ENCODE measurements at places on chromosomes 13 and 19.

GRCh38 chr13:43475140-43475539, 311.6 kb downstream of the ENOX1 start:
- no peak for DNase-seq

GRCh38 chr13:112679381-112679780, 10.5 kb upstream of the ATP11A start:
- DNase-seq: no peak

DNA sequence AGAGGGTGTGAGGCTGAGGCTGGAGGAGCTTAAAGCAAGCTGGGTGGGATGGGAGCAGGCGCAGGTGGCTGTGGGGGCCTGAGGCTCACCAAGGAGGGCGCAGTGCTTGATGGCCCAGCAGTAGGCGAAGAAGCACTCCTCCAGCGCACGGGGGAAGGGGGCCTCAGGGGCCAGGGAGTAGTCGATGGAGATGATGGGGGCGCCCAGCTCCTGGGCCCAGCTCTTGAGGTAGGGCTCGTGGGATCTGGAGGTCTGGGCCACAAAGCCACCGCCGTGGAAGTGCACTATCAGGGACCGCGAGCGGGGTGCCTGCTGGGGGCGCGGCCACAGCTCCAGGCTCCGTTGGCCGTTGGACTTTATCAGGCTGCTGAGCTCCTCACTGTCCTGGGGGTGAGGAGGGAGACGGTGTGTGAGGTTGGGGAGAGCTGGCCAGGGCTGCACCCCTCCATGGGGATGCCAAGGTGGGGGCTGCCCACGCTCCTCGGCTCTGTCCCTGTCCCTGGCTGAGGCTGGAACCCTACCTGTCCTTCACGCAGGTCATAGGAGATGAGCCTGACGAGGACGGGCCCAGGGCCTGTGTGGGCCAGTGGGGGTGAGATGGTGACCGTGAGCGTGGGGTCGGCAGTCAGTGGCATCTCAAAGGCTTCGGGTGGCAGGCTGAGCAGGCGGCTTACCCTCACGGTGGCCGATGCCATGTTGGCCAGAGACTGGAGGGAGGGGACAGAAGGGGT, 17.2 kb upstream of the CNFN start:
- DNase-seq: no peak

DNA sequence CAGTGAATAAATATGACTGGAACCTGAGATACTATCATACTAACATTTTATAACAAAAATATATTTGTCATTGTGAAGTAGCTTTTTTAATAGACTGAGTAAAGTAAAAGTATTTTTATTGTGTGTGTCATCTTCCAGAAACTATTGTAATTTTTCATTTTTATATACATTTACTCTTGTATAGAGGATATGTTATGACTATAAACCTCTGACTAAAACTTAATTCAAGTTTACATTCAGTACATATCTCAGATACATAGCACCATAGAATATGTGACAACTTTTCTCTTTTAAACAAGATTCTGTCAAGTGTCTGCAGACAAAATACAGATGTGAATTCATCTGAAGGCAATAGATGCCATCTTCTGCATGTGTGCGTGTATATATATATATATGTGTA, 704.3 kb downstream of the SLITRK1 start:
- no peak for DNase-seq

DNA sequence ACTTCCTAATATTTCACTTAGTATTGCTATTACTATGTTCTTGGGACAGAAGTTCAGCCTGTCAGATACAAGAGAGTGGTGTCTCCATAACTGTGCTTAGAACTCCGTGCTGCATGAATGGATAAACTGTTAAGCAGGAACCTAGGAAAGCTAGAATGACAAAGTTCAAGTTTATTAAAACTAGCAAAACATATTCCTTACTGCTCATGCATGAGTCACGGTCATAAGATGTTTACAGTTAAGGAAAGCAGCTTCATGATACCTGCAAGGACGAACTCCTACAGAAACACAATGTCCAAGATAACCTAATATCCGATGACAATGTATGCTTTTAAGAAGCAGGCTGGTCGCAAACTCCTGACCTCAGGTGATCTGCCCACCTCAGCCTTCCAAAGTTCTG, 6.0 kb upstream of the ZNF765 start:
- DNase-seq: no peak

- peak; percentile 86 for DNase-seq
Measured at GRCh38 chr19:46784262-46785053, 3.9 kb downstream of the SLC1A5 start.

DNA sequence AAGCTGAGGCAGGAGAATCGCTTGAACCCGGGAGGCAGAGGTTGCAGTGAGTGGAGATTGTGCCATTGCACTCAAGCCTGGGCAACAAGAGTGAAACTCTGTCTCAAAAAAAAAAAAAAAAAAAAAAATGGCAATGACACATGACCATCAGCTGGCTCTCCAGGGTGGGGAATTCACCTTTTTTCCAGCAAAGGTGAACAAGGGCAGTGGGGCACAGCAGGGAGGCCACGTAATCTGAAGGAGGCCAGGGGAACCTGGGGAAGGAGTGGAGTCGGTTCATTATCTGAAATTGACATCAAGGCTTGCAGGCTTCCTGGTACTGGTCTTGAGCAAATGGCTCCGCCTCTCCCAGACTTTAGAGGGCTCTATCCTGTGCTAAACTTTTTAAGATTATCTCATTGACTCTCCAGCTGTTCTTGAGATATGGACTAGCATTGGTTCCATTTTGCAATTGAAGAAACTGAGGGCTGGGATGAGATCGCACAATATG, 28.1 kb downstream of the KEAP1 start:
- no peak for DNase-seq

DNA sequence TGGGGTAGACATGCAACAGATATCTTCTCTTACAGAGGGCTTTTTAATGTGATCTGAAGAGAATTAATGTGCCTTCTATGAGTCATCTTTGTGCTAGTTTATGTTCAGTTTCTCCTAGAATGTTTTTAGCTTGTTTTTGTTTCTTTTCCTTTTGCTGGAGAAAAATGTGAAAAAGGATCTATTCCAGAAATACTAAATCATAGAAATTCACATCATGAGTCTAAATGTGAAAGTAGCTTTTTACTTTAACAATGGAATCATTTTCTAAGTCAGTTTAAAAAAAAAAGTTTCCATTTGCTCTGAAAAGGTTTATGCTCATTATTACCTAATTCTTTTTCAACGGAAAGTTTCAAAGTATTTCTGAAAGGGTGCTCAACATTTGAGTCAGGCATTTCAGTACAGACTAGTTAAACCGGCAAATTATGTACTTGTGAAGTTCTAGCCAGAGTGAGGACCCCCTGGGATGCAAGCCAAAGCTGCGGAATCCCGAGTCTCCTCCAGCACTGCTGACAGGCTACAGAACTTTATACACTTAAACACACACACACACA, 72.9 kb downstream of the SPATA13 start:
- no peak for DNase-seq

GRCh38 chr19:38713227-38713649, 31.0 kb downstream of the CAPN12 start:
- DNase-seq: no peak

DNA sequence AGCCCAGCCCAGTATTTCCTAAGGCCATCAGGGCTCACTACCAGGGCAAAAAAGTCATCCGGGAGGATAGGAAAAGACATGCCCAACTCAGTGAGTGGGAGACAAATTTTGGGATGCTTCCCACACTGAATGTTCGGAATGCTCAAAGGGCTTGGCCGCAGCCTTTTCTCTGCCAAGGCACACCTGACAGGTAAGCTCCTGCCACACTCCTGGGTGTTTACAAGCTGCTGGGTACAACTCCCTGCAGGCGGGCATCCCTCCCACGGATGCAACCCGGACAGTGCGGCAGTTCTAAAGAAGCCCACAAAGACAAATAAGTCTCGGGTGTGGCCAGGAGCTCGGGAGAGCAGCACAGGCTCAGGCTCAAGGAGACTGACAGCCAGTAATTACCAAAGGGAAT, 28.1 kb downstream of the SLC7A1 start:
- DNase-seq: no peak

- DNase-seq: no peak
Measured at GRCh38 chr19:29757551-29757950, 42.5 kb upstream of the C19orf12 start.

DNA sequence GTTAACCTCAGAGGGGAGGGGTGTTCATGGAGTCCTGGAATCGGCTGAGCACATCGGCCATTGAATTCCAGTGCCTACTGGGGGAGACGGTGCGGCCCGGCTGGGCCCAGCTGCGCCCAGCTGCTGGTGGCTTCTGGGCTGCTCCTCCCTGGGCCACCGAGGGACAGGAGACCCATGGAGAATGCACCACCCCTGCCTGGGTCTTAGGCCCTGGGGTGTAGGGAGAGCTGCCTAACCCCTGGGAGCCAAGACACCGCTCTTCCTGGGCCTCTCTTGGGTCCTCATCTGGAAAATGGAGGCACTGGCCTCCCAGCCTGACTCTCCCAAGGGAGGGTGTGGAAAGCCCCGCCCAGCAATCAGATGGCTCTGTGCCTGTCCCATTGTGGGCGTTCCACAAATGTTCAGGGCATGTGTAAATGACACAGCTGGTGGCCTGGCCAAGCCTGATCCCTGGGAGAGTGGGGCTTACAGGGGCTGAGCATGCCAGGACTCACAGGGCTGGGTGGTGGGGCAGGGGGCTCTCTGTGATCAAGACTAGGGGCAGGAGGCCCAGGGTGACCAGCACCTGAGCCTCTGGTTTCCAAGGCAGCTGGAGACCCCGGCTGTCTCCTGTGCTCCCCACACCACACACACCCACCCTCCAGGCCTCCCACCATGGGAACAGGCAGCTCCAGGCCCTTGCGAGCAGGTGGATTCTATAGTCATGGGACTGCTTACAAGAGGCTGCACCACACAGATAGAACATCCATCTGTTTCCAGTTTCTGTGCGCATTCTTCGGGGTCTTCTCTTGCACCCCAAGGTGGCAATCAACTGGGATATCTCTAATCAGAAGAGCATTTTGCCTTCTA, 150.9 kb downstream of the URI1 start:
- DNase-seq: no peak

DNA sequence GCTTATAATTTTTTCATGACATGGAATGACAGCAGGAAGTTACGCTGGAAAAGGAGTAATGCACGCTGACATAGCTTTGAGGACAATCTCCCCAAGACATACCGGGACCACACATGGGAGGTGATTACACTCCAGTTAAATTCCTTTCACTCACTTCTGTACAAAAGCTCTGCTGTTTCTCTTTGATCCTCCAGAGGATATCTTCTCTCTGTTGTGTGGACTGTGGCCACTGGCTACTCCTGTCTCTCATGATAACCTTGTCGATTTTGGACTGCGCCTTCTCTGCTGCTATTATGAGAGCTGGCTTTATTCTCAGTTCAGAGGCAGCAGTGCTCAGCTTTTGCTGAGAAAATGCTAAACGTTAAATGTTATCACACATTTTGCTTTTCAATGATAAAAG, 464.6 kb downstream of the FGF9 start:
- DNase-seq: peak; percentile 12

GRCh38 chr19:30419568-30420180, 47.5 kb downstream of the ZNF536 start:
- no peak for DNase-seq

- DNase-seq: no peak
Measured at GRCh38 chr19:40521276-40521675, 54.5 kb downstream of the SPTBN4 start.

GRCh38 chr13:62631619-62632018, 1216.0 kb upstream of the PCDH20 start:
- no peak for DNase-seq

GRCh38 chr13:100131863-100132574, 43.1 kb downstream of the PCCA start:
- no peak for DNase-seq
